Mammary microvascular endothelial cell (primary cell): ENCODE measurements at places on chromosomes 3 and 15. TPM values are rescaled to one million over a fixed set of nuclear protein-coding genes. Genes with fewer than 3 reads are reported as not detected.

The GP9 gene
- 0.53 TPM in 1 of 2 replicates, not detected in the other for total RNA-seq

The ZMYND10 gene
- total RNA-seq = not detected in 2 replicates

The HHATL gene
- total RNA-seq = not detected in 2 replicates

The MYZAP gene
- total RNA-seq = 9.4 and 13.8 TPM in 2 replicates
